HEK293T (cell line): ENCODE measurements at places on chromosomes 2 and 18.

GRCh38 chr2:108287169-108287568 lies 1.5 kb upstream of the SULT1C2 start:
- no peak for DNase-seq

DNA sequence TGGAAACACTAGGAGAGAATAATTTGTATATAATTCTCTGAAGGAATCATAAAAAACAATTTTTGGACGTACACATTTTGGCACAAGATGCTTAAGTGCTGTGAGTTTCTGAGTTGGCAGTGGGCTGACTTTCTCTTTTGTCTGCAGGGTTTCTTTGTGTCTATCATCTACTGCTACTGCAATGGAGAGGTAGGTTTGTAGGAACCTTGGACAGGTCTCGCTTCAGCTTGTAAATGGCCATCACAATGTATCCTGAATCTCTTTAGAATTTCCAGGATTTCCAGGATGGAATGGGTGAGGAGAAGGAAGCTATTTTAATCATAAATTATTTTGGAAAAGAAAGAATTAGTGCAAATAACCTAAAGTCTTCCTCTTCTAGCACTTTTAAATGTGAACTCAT lies 83.9 kb downstream of the PTH2R start:
- DNase-seq: no peak

GRCh38 chr2:168639441-168639898 lies 163.0 kb upstream of the NOSTRIN start:
- DNase-seq: no peak

DNA sequence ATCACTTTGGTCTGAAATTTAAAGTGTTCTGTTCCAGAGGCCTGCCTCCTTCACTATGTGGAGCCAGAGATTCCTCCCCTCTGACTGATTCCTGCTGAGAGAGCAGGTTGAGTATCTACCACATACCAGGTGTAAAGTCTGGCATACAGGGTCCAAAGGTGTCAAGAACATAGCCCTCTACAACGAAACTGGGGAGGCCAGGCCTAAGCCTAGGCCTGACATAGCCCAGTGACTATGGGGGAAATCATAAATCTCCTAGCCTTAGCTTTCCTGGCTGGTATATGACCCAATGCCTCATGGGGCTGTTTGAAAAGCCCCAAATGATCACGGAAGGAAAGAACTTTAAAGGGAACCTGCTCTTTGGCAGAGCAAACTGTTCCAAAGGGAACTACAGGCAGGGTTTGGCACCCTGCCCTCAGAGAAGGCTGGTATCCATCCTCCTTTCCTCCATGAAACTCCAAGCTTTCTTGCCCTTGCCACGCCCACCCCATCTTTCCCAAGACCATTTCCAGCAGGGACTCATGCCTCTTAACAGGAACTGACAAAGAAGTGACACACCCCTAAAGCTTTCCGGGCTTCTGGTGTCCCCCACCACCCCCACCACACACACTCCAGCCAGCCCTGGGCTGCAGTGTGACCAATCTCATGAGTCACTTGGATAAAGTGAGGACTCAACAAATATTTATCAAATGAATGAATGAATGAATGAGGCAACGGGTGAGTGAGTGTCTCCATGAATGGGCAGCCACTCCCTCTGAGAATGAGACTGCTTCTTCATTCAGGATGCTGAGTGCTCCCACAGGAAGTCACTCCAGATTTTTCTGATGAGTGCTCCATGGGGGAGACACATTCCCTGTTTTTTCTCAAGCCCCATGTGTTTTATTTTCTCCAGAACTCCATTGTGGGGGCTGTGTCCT lies 114.5 kb upstream of the STPG4 start:
- DNase-seq: no peak

DNA sequence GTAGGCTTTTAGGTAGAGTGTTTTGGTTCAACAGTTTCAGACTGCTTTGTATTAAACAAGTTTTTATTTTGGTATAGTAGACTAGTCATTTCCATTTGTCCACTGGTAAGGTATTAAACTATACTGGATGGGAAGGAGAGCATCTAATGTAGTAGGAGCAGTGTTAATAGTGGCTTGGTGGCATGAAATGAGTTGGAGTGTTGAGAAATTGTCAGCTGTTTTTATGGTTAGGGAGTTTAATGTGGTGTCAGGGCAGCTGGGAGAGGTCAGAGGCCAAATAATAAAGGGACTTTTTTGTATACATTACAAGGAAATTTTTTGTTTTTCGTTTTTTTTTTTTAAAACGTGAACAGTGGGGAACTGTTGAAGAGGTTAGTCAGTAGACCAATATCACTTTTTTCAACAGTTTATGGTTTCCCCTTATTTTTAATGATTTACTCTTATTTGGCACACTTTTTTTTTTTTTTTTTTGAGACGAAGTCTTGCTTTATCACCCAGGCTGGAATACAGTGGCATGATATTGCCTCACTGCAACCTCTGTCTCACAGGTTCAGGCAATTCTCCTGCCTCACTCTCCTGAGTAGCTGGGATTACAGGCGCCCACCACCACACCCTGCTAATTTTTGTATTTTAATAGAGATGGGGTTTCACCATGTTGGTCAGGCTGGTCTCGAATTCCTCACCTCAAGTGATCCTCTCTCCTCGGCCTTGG lies 21.2 kb downstream of the ACTR3 start:
- no peak for DNase-seq

DNA sequence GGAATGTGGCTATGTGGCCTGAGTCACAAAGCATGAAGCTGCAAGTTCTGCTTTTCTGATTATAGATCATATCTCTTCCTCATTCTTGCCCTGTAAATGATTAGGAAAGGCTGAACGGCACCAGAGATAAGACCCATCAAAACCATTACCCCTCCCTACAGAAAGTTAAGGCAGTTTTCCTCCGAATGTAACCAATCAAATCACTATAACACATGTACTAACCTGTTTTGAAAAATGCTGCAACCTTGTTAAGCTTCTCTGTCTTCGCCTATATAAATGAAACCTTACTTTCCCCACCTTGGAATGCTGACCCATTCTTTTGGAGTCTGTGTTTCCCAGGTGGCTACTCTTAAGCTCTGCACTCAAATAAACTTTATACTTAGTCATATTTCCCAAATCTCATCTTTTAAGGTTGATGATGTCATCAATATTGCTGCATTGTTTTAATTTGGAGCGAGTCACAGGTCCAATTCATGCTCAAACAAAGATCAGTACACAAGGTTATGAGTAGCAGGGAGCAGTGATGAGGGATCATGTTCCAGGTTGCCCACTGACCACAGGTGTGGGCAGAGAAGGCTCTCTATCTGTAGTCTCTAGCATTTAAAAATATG lies 662.3 kb downstream of the IRS1 start:
- DNase-seq: no peak

DNA sequence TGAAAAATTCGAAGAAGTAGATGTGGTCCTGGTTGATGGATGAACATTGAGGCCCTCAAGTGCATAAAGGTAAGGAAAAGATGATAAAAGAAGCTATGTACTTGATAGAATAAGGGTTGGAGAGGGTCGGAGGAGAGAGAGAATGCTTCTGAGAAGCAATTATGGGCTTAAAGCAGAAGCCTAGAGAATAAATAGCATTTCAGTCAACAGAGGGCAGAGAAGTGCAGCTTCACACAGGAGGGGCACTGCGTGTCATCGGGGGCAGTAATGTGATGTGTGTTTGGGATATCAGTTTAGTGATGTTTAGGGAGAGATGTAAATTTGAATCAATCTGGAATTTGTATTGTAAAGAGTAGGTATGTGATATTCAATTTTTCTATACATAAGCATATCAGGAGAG lies 334.5 kb downstream of the PIK3C3 start:
- no peak for DNase-seq

DNA sequence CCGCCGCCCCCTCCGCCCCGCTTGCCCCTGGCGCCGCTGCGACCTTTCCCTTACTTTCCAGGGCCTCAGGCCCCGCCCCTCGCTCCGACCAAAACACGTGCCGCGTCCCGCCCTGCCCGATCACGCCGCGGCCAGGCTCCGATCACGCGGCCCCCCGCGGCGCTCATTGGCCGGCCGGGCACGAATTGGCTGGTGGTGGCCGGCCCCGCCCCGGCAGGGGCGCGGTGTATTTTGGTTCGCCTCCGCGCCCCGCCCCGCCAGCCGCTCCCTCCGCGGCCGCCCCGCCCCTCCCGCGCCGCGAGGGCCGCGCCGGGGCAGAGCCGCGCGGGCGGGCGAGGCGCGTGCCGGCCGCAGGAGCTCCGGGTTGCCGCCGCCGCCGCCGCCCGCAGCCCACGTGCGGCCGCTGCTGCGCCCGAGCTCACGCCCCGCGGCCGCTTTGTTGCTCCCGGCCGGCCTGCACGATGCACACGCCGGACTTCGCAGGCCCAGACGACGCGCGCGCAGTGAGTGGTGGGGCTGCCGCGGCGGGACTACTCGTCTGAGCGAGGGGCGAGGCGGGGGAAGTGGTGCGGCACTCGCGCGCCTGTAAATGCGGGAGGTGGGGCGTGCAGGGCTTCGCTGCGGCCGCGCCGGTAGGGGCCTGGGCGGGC lies at the start of gene KLF11:
Gene KLF11, plus strand, starts transcription at position 295 of the 650 bp plus-strand sequence. Its CDS starts 167 bp downstream, at position 462.
- peak; percentile 93 for DNase-seq

- no peak for DNase-seq
These were observed 20.7 kb downstream of the OTOF start for GRCh38 chr2:26457251-26457666.

DNA sequence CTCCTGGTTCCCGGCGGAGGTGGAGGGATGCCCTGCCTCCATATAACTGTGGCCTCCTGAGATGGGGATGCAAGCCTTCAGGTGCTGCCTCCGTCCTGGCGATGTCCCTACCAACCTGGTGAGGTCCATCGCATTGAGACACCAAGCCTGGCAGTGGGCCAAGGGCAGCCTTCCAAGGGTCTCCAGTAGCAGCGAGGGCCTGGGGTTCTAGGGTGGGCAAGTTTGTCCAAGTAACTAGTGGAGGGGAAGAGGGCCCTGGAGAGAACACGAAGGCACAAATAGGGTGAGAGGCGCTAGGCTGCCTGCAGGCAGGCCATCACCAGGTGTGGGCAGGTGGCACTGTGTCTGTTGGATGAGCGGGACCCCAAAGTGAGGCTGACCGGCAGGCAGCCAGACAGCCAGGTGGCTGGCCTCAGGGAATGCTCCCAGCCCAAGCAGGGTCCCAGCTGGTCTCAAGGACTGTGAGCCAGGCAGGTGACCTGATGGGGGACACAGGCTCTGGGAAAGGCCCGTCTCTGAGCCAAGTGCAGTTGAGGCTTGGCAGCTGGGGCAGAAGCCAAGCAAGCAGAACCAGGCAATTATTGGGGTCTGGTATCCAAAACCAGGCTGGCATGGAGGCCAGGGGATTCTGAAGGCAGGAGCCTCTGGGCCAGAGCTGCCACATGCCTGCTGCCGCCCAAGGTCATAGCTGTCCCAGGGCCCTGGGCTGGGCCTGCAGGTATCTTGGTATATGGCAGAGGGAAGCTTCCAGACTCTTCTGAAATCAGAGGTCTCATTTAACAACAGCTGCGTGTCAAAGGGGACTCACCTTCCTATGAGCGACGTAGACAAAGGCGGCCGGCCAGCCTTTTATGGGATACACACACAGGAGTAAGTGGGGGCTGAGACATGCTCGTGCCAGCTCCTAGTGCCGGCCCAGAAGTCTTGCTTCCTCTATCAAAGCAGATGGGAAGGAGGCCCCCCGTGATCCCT lies 23.4 kb downstream of the RAMP1 start:
- no peak for DNase-seq

DNA sequence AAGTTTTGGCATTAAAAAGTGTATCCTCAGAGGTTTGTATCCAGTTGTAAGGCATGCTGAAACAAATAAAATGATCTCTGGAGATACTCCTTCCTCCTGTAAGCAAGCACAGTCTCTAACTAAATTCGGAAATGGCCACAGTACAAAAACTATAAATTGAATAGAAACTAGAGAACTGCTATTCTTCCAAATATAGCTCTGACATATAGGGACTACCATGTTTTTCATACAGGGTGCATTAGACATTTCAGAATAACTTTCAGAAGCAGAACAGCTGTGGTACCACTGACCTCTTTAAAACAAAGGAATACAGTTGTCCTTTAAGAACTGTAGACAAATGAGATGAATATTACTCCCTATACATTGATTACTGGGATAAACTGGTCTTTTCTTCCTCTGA lies 568.5 kb downstream of the ARHGAP15 start:
- no peak for DNase-seq

DNA sequence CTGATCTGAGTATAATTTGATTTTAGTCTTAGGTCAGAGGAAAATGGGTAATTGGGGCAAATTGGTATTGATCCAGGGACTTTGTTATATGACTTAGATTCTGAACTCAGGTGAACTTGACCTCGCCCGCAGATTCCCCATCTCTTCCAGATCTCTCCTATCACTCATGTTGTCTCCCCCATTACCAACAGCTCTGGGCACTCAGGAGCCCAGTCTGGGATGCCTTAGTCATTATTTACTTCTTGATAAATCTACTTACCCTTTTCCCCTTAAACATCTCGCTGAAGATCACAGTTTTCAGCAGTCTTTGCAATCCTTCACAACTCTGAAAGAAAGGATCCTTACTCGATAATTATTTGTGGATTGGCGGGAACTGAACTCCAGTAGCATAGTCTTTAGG lies 19.6 kb upstream of the HNMT start:
- no peak for DNase-seq

- peak; percentile 76 for DNase-seq
These were observed 57.9 kb downstream of the LYPD6 start for GRCh38 chr2:149388120-149388816.

GRCh38 chr2:112996635-112997034 lies 8.6 kb upstream of the IL36A start:
- DNase-seq: no peak
